Stomach (tissue), 19 donors: ENCODE measurements at places on chromosomes 11 and 22. TPM values are rescaled to one million over a fixed set of nuclear protein-coding genes. Genes with fewer than 3 reads are reported as not detected.
A peak's percentile ranks its signal among the peaks of the same experiment; 100 is the strongest.

DNA sequence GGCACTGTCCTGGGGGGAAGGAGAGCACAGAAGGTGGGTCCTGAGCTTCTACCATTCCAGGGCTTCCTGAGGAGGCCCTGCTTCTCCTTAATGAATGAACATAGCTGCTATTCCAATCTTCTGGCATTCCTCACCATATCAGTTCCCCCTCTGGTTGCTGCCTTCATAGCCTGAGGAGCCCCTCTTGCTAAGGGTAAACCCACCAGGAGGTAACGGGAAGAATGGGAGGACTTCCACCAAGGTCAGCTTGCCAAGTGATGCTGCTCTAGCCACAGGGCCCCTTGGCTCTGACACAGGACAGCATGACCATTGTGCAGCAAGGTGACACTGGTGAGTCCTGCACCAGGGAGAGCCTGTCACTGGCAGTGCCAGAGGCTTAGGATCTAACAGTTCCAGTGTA, 1022.5 kb downstream of the TBC1D22A start:
- DNase-seq = no peak

- no peak for DNase-seq
These were observed 61.5 kb downstream of the BTG4 start for GRCh38 chr11:111450480-111451320.

- DNase-seq = peak; percentile 78
These were observed at the start of gene GAB2 for GRCh38 chr11:78417175-78417887. Gene GAB2 (minus strand): TSS chr11:78417820. CDS start chr11:78417720, 100 bp downstream.

DNA sequence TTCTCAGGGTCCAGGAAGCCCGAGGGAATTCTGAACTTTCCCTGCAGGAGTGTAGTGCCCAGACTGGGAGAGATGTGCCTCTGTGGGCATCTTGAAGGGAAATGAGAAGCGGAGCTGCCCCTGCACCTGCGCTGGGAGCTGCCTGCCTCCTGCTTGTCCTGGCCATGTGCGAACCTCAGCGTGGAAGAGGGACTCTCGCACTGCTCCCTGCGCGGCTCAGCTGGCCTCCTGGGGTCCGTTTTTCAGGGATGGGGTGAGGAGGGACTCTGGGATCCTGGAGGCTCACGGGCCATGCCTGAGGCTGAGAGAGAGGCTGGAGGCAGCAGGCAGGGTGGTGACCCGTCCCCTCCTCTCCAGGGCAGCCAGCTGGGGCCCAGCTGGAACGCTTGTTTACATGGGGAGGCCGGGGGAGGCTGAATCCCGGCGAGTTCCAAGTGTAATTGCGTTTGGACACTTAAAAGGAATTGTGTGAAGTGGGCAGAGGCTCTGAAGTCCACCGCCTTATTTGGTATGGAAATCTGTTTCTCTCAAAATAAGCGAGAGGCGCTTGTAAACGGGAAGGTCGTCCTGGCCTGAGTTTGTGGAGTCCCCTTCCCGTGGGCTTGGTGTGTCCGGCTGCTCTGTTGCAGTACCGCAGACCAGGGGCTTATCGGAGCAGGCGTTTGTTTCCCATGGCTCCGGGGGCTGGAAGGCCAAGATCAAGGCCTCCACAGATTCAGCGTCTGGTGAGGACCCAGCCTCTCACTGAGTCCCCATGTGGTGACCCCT, 1.2 kb upstream of the MRGPRF start:
- DNase-seq = peak; percentile 44

DNA sequence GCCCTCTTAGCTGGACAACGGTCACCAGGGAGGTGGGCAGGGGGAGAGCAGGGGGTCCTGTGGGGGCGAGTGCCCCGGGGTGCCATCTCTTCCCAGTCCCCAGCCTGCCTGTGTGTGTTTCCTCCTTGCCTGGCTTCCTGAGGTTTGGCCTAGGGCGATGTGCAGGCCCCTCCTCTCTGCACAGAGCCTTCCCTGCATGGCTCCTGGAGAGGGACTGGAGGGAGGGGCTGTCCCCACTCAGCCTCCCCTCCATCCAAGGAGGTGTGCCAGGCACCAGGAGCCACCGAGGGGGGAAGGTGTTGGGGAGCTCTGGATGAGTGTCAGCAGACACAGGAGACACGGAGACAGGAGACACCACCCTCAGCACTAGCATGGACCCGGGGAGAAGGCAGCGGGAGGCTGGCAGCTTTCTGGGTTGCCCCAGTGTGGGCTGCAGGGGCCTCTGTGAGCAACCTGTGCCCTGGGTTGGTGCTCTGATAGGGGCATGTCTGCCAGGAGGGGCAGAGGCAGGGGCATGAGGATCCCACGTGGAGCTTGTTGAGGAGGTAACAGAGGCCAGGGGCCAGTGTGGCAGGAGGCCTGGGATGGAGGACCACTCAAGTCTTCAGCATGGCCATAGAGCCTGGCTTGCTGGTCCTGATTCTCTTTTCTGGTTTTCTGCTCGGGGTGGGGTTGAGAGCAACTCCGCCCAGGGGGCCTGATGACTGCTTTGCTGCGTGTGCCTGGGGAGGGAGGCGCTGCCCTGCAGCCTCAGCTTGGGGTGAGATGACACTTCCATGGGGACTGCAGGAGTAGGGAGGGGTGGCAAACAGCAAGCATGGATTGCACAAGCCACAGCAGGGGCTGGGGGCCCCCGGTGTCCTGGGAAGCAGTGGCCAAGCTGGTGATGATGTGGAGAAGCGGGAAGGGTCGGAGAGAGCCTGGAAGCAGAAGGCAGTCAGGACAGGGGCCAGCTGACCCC, 78.8 kb downstream of the ST3GAL4 start:
- DNase-seq = no peak

Gene DRD4
- total RNA-seq = not detected

Gene HPX
- total RNA-seq = not detected

DNA sequence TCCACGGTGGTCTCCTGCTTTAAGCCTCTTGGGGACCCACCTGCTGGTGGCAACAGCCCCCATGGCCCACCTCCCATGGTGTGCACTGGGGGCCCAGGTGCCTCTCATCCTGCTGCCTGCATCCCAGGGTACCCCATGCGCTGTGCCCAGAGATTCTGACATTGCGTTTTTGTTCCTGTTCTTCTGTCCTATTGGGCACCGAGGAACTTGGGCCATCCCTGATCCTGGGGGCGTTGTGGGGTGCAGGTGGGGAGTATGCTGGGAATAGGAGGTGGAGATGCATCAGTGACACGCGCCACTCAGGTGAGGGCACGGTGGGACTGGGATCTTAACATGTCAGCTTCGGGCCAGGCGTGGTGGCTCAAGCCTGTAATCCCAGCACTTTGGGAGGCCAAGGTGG, 12.4 kb upstream of the NAP1L4 start:
- DNase-seq = no peak

DNA sequence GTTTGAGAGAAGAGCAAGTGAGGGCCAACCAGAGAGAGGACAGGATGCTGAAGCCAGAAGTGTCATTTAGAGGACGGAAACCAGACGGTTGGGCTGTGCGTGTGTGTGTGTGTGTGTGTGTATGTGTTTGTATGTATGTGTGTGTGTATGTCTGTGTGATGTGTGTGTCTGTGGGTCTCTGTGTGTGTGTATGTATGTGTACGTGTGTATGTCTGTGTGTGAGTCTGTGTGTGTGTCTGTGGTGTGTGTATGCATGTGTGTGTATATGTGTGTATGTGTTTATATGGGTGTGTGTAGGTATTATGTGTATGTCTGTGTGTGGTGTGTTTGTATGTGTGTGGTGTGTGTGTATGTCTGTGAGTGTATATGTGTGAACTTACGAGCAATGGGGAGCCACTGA, 77.7 kb upstream of the EIF3D start:
- no peak for DNase-seq

GRCh38 chr11:121661880-121662486, 209.2 kb upstream of the SORL1-AS1 start:
- no peak for DNase-seq

DNA sequence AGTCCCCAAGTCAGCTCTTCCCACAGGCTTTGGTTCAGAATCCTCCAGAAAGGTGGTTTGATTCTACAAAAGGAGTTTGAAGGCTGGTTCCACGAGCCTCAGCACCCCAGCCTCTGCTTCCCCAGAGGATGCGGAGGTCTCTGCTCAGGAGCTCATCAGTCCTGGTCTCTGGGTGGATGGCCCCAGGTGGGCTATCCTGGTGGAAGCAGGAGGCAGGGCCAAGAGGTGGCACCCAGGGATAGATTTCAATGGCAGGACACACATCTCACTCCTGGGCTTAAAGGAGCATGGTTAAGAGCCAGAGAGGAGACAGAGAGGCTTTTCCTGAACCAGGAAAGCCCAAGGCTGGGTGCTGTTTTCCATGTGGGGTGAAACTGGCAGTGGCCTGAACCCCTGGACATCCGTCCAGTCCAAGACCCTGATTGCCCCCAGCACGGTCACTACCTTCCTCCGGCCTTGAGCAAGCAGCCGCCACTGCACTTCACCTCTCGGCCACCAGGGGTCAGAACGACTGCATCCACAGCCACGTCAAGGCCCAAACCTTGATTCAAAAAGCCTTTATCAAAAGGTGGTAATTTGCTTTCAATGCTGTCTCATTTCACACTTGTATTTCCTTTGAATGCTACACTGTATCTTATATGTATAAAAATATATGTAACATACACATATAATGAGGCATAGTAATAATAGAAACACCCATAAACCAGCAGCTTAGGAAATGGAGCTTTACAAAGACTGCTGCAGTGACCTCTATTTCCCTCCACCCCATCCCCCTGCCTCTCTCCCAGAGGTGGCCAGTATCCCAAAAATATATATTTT, 19.3 kb upstream of the FXYD2 start:
- DNase-seq = peak; percentile 92

Gene LYVE1
- 10.7 TPM for total RNA-seq

DNA sequence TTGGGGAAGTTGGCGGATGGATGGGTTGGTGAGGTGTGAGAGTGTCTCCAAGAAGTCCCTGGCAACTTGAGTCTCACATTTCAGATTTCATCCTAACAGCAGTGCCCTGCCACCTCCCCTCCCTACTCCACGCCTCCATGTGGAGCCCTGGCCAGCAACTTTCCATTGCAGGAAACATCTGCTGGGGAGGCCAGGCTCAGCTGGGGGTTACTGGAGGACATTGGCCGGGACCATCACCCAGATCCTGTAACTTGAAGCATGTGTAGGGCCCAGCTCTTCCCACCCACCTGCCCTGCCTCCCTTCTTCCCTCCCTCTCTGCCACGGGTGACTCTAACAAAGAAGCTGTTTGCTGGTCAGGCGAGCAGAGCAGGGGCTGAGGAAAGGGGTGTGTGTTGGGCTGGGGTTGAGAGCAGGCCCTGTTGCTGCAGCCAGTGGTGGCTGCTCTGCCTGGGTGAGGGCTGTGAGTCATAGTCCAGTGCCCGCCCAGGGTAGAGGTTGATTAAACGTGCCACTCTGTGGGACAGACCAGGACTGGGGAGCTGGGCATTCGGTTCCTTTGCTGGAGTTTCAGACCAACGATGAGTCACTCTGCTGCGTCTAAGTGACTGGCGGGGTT, 64.0 kb downstream of the SCN3B start:
- DNase-seq = peak; percentile 91

Gene ROBO4
- total RNA-seq = 12.1 TPM
